ENCODE measurements at places on chromosomes 7 and 10.

DNA sequence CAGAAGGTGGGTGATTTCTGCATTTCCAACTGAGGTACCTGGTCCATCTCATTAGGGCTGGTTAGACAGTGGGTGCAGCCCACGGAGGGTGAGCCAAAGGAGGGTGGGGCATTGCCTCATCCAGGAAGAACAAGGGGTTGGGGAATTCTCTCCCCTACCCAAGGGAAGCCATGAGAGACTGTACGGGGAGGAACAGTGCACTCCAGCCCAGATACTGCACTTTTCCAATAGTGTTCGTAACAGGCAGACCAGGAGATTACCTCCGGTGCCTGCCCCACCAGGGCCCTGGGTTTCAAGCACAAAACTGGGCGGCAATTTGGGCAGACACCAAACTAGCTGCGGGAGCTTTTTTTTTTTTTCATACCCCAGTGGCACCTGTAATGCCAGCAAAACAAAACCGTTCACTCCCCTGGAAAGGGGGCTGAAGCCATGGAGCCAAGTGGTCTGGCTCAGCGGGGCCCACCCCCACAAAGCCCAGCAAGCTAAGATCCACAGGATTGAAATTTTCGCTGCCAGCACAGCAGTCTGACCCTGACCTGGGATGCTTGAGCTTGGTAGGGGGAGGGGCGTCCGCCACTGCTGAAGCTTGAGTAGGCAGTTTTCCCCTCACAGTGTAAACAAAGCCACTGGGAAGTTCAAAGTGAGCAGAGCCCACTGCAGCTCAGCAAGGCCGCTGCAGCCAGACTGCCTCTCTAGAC lies 31.2 kb downstream of the ARMC10 start:
- no peak for DNase-seq

DNA sequence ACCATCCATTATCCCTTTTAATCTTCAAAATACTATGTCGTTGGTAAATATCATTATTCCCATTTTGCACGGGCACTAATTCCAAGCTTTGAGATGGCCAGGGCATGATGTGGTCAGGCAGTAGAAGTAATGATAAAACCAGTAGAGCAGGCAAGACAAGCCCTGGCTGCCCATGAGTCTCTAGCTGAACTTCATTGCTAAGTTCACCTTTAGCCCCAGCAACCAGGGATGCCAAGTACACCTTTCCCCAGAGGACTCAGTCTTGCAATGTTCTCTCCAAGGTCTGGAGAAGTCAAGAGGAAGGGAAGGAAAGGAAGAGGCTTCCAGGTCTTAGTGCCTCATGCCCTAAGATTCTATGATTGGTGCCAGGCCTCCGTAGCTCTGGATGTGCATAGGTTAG lies 203.2 kb downstream of the PLXNA4 start:
- DNase-seq, result no peak

- no peak for DNase-seq
Observed at GRCh38 chr7:23334482-23335056, 35.4 kb downstream of the MALSU1 start.

DNA sequence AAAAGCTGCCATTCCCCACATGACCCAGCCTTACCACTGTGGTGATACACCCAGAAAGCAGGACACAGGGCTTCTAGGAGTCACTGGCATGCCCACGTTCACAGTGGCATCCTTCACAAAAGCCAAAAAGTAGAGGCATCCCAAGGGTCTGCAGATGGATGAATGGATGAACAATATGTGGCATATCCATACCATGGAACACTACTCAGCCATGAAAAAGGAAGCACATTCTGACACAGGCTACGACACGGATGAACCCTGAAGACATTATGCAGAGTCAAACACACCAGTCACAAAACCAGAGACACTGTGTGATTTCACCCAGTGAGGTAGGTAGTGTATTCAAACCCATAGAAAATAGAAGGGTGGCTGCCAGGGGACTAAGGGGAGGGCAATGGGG lies 104.7 kb upstream of the DDC start:
- DNase-seq, result no peak

DNA sequence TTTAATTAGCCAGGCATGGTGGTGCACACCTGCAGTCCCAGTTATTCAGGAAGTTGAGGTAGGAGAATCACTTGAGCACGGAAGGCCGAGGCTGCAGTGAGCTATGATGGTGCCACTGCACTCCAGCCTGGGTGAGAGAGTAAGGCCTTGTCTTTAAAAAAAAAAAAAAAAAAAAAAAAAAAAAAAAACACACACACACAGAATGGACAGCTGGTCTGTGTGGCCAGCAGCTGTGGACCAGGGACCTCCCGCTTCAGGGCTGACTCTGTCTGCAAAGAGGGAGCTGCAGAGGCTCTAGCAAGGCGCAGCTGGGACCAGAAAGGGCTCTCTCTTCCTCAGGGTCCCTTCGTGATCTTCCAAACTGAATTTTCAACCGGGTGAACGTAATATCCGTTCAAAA lies 53.6 kb upstream of the DNAAF5 start:
- no peak for DNase-seq

- DNase-seq, result no peak
Observed at GRCh38 chr7:159009951-159010350, 134.7 kb downstream of the VIPR2 start.

DNA sequence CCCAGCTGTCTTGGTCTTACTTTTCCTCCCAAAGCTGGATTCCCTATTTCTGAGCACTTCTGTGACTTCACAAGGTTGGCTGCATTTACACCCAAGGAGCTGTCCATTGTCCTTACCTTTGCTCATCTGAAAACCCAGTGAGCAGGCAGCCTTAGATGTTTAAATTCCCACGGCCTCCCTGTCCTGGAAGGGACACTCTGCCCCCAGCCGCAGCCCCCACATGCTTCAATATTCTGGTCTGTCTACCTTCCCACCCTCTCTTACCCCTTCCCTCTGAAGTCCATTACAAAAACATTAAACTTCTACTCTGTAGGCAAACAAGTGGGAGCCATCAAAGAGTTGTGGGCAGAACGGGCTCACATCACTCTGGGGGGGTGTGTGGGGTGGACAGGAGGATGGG lies 73.8 kb upstream of the EFCAB10 start:
- no peak for DNase-seq

GRCh38 chr10:49446031-49446430 lies 50.1 kb upstream of the DRGX start:
- no peak for DNase-seq

- no peak for DNase-seq
Observed at GRCh38 chr7:10939237-10939910, 34.3 kb upstream of the PHF14 start.

- DNase-seq, result no peak
Observed at GRCh38 chr10:83612050-83612449, 527.3 kb upstream of the GHITM start.

DNA sequence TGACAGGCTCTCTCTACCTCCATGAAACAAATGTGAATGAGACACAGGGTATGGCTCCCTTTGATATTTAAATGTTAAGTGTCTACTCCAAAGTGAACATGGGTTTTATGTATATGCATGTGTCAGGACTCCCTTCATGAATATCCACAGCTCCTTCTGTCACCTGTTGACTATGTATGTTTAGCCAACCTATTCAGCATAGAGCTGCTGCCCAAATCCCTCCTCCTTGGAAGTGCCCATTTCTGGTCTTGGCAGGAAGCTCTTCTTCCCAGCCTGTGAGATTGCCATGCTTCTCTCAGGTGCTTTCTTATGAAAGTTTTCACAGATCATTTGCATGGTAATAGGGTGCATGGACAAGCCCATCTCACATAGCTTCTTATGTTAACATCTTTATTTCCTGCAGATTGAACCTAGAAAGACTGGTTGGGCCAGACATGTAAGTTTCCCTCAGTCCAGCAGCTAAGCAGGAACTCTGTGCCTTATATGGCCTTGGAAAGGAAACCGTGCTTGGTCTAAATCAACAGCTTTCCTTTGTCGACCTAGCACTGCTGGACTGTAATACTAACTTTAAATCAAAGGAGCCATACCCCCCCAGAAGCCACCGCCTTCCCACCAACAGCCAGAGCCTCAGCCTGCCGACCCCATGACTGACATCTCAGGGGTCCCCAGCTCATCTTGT lies 288.9 kb downstream of the ADARB2 start:
- DNase-seq, result no peak

GRCh38 chr10:101354328-101355071 lies 535 bp downstream of the BTRC start:
- DNase-seq, result no peak

GRCh38 chr10:80201608-80202141 lies 3.7 kb downstream of the ANXA11 start:
- DNase-seq, result no peak

DNA sequence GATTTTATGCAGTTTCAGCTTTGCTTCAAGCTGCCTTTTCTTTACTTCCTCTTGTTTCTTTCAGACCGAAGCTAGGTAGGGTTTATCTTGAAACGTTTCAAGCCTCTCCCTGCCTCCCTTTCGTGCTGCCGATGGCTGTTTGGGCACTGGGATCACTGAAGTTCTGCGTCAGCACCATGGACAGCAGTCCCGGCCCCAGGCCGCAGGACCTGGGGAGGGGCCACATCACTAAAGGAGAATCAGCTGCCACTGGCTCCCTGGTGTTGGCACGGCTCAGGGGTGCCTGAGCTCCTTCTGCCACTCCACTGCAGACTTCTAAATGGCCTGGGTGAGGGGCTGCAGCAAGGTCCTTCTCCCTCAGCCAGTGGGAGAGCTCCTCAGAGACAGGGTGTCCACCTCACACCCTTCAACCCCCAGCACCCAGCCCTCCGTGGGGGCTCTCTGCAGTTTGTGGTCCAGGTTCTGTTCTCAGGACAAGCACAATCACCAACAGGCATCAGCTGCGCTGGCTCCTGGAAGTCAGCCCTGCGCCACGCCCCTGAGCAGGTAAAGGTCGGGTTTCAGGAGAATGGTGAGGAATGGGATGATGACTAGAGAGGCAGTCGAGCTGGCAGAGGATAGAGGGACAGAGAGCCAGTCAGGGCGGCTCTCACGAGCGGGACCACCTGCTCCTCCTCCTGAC lies 387.2 kb downstream of the TCERG1L start:
- no peak for DNase-seq

GRCh38 chr10:126104767-126105166 lies 208.4 kb downstream of the FANK1 start:
- DNase-seq, result no peak

- DNase-seq, result no peak
Observed at GRCh38 chr10:6558272-6558671, 21.8 kb downstream of the PRKCQ start.

GRCh38 chr7:64320547-64321513 lies 7.1 kb downstream of the ZNF736 start:
- no peak for DNase-seq

GRCh38 chr10:132606536-132607316 lies 69.1 kb downstream of the INPP5A start:
- no peak for DNase-seq

- DNase-seq, result no peak
Observed at GRCh38 chr10:36209480-36209879, 567.4 kb upstream of the FZD8 start.

DNA sequence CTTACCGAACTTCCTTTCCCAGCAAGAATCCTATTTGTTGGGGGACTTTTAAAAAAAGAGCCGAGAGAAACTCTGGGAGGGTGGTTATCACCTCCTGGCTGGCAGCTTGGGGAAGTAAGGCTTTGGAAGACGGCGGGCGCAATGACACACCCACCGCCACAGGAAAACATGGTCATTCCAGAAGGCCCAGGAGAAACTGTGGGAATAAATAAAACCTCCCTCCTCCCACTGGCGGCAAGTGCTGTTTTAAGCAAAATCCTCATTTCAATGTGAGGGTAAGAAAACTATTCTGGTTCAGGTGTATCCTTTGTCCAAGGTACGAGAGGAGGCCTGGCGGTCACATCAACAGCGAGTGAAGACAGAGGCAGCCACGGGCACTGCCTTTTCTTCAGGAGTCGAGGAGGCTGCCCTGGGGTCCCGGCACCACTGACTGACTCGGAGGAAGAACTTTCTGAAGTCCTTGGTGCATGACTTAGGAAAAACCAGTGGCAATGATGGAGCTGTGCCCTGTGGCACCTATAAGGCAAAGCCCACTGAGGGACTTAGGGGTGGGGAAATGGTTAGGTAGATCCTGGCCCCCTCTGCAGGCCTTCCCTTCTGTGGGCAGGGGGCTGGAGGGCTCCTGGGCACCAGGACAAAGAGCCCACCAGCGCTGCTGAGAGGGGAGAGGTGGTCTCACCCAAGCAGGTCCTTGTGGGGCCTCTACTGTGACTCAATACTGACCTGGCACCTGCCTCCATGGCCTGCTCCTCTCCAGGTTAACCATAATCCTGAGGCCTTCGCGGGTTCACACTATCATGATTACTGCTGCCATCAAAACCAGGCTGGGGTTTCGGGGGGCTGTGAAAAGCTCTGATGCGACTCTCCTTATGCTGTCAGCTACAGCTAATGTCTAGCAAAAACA lies 21.4 kb downstream of the DNAJB12 start:
- no peak for DNase-seq

GRCh38 chr7:110921595-110922151 lies 169.3 kb upstream of the LRRN3 start:
- DNase-seq, result no peak

DNA sequence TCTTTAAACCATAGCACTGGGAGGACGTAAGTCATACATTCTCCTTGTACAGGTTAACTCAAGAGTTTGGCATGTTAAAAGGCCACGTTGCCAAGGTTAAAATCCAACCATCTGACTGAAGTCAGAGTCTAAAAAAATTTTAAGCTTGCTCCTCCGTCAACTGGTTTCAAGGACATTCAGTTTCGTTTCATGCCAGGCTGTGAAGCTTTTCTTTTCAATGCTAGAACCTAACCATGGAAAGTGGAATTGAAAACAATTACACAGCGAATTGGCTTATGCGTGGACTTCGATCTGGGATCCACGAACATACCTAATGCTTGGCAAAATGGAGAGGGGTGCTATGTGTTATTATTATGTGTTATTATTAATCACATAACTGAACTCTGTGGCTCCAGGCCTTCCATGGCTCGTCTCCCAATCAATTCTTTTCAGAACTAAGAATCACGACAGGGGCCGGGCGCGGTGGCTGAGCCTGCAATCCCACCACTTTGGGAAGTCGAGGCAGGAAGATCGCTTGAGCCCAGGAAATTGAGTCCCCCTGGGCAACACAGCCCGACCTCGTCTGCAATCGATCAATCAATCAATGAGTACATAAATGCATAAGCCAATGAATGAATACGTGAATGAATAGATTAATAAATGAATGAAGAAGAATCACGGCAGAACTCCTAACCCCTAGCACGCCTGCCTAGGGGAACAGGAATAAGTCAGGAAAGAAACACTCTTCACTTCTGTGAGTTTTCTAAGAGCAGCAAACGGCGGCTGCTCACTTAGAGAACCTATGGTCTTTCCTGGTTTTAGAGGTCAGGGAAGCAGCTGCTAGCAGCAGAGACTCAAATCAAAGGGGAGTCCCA lies 733 bp upstream of the ARL5B start:
- DNase-seq, result no peak

GRCh38 chr7:91630581-91631380 lies 249.7 kb downstream of the MTERF1 start:
- no peak for DNase-seq

- no peak for DNase-seq
Observed at GRCh38 chr7:44184206-44184872, 4.9 kb downstream of the GCK start.

DNA sequence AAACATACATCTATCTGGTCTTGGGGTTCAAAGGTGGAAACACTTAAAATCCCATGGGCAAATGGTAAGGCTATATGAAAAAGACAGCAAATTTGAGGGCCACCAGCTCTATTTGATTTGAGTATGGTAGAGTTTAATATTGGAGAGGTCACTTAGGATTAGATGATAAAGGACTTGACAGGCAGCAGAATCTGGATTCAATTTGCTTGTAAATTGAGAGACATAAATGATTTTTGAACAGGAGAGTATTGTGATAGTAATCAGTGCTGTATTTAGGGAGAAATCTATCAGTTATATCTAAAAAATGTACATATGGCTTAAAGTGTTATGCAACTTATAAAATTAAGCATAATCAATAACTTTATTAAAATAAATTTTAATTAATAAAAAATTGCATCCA lies 155.2 kb downstream of the SEMA3A start:
- no peak for DNase-seq
